ENCODE measurements at places on chromosomes 7 and 10. TPM values are rescaled to one million over a fixed set of nuclear protein-coding genes. Genes with fewer than 3 reads are reported as not detected.

Gene RBM17
- 35.6 TPM for total RNA-seq

Gene ACTR3C
- total RNA-seq, result not detected

GRCh38 chr10:10821926-10822325, 195.7 kb upstream of the CELF2 start:
- DNase-seq, result no peak

Gene EBF3
- 0.36 TPM for total RNA-seq

- DNase-seq, result no peak
Measured at GRCh38 chr10:30490289-30491000, 56.5 kb downstream of the MAP3K8 start.

GRCh38 chr7:77791956-77792355, 6.3 kb downstream of the TMEM60 start:
- no peak for DNase-seq

- DNase-seq, result peak; percentile 78
Measured at GRCh38 chr7:38846280-38846679, 62.7 kb downstream of the VPS41 start.

DNA sequence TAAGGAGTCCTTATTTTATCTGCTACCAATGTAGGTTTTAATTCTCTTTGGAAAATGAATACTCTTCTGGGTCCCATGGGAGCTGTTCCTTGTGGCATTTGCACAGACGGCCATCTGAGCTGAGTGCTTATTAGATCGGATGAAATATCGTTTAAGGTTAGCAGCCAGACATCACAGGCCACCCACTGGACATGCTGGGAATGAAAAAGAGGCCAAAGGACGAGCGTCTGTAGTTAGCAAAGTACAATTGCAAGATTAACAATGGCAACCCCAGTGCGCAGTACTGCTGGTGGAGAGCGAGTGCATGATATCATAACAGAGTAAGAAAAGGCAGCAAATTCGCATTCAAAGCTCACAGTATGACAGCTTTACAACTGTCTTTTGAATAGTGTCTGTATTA, 28.3 kb upstream of the CREB5 start:
- no peak for DNase-seq

Gene RBM20
- total RNA-seq, result under 0.01 TPM

- no peak for DNase-seq
Measured at GRCh38 chr7:5436003-5436678, 12.5 kb upstream of the TNRC18 start.

GRCh38 chr7:124618871-124619270, 146.7 kb downstream of the GPR37 start:
- no peak for DNase-seq

GRCh38 chr10:9243941-9244411, 1189.5 kb downstream of the GATA3 start:
- no peak for DNase-seq

- DNase-seq, result no peak
Measured at GRCh38 chr7:70975754-70976153, 156.2 kb upstream of the GALNT17 start.

DNA sequence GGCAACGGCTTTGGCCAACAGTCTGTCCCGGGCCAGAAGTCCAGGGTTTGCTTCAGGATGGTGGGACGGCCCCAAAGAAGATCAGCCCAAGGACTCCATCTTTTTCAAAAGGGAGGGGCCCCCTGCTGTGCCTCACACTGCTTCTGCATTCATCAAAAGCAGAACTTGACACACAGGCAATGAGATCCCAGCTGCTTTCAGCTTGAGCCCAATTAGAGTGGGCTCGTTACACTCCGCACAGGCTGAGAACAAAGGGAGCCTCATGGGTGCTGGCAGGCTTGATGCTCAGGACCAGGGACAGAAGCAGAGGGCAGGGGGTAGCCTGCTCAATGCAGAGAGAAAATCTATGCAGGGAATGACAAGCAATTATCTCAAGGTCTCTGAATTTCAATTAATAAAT, 45.5 kb downstream of the VOPP1 start:
- DNase-seq, result no peak

Gene SUN3
- not detected for total RNA-seq

Gene HOXA10
- total RNA-seq, result 0.28 TPM

DNA sequence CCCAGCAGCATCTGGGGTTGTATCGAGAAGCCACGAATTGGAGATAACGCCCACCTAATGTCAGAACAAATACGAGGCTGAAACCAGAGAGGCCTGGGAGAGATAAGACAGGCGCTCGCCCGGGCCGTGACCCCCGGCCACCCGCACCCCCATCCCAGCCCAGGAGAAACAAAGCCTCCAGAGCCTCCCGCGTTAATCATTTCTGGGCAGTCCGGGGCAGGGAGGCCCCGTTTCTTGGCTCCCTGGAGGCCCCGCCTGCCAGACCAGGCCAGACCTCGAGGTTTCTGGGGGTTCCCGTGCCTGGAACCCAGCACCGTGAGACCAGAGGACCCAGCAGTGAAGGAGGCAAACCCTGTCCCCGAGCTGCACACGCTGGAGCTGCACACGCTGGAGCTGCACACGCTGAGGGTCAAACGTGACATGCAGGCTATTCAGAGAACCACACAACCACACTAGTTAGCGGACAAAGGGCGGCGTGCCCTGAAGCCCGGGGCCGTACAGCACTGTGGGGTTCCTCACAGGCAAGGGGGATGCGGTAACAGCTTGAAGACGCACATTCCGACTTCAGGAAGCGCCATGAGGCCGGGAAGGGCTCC, 53.4 kb downstream of the FOXL3 start:
- no peak for DNase-seq

Gene RADIL
- total RNA-seq, result not detected

DNA sequence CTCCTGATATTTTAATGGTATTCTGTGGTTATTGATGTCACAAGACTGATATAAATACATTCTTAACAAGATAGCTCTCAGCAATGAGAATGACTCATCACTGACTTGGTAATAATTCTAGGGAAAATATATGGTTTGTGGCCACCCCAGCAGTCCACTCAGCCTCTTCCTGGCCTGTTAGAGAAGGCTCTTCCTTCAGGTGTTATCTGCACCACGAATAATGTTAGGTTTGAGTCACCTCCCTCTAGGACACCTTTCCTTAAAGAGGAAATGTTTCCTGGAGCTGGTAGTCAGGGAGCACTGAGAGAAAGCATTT, 163.3 kb downstream of the SVIL start:
- peak; percentile 90 for DNase-seq

GRCh38 chr7:130365511-130366441, 14.5 kb upstream of the CPA1 start:
- DNase-seq, result peak; percentile 94

GRCh38 chr10:99711129-99711719, 20.7 kb downstream of the COX15 start:
- peak; percentile 80 for DNase-seq

DNA sequence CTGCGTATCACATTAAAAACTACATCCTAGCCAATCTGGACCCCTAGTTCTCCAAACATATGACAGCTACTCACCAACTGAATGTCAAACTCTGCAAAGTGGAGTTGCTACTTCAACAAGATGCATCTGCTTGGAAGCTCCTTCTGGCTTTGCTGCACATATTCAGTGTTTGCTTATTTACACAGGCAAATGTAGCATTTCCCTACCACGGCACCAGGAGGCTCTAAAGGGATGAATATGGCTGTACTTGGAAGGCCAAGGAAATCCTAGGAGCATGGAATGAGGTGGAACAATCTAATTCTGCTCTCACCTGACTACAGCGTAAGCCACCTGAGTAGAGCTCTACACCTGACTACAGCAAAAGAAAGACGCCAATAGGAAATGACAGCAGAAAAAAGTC, 39.7 kb downstream of the MTPAP start:
- peak; percentile 5 for DNase-seq

- no peak for DNase-seq
Measured at GRCh38 chr7:125126376-125126775, 196.8 kb upstream of the POT1 start.

Gene PKD2L1
- total RNA-seq, result not detected

DNA sequence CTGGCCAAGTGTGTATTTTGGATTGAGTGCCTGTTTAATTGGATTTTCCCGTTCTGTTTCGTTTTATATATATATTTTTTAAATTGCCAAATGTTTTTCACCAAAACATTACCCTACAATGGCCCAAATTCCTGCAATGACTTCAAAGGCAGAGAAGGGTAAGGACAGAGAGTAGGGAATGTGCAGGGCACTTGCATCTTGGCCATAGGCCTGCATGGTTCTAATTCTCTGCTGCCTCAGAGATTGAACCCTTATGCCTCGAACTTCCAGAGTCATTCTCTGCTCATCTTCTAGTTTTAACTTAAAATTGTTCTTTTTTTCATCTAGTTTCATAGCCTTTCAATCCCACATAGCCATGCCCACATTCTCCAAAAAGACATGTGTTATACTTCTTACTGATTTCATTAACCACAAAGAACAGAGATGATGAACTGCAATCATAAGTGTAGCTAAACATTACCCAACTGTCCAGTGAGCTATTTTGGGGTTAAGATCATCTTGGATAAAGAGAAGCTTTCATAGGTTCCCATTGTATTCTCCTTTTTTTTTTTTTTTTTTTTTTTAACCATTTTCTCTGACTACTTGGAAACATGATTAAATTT, 177.6 kb downstream of the PLXDC2 start:
- peak; percentile 15 for DNase-seq

GRCh38 chr10:33306701-33307519, 27.6 kb downstream of the NRP1 start:
- peak; percentile 79 for DNase-seq

Data from IMR-90 (cell line).